Heart left ventricle (tissue), 16 donors: ENCODE measurements at places on chromosomes 1 and 21. TPM values are rescaled to one million over a fixed set of nuclear protein-coding genes. Genes with fewer than 3 reads are reported as not detected.

GRCh38 chr21:33650929-33651509, 8.7 kb downstream of the ITSN1 start:
- DNase-seq: no peak

- DNase-seq: no peak
These were observed 42.0 kb upstream of the TSPEAR start for GRCh38 chr21:44753357-44753756.

DNA sequence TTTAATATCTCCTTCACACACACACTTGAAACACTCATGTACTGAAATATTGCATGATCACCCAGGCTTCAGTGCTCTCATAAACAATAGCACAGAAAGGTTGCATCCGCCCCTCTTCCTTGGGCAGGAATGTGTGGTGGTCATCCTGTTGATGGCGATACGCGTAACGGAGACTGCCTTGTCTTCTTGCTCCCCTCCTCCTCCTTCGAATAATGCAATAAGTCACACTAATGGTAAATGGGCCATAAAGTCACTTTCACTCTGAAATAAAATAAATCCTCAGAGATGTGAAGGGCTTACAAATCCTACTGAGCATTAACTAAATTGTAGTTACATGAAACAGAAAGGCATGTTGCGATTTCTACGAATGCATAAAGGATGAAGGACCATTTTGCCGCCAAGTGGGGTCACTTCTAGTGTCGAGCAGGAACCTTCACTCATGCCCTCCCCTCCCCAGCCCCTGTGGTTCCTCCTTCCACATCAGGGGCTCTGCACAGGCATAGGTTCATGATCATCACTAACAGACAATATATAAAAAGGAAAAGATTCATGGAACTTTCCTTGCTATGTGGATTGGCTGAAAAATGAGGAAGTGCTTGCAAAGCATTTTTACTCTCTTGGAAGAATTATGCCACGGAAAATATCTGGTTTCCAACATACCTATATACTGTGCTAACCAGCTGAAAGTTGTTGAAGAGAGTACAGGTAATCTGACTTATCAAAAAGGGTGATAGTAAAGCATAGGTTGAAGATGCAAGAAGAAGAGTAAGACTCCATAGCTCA, 1.2 kb upstream of the PGBD5 start:
- DNase-seq: no peak

DNA sequence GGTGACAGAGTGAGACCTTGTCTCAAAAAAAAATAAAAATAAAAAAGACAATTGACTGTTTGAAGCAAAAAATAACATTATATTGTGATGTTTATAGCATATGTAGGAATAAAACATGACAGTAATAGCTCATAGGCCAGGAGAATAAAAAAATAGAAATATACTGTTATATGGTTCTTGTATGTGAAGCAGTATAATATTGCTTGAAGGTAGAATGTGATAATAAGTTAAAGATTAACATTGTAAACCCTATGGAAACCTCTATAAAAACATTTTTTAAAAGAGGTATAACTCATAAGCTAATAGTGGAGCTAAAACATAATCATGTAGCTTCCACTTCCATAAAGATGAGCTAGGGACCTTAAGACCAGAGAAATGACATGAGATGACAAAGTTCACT, 23.5 kb downstream of the GJA4 start:
- no peak for DNase-seq

DNA sequence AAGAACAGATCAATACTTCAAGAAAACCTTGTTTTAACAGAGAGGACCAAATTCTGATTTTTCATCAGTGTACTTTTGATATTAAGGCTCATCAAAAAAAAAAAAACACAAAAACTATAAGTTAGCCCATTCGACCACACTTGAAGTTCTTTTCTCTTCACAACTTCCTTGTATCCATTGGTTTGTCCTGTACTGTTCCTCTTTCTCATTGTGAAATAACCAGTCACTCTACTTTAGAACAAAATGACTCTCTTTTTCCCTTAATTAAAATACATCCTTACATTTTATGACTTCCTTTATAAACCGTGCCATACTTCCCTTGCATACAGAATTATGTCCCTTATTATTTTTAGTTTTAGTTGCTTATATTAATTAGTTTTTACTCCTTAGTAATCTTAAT, 8.4 kb downstream of the QSOX1 start:
- no peak for DNase-seq

DNA sequence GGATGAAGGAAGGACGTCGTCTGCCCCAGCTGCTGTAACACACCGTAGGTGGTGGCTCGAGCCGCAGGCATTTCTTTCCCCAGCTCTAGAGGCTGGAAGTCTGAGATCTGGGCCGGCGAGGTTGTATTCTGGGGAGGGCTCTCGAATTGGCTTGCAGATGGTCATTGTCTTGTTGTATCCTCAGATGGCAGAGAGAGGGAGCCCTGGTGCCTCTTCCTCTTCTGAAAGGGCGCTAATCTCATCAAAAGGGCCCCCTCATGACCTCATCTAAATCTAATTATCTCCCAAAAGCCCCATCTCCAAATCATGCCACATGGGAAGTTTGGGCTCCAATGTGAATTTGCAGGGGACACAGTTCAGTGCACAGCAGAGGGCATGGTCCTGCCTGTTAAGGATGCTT, 109.0 kb downstream of the SIK1 start:
- no peak for DNase-seq

GRCh38 chr1:219171192-219171935, 2.3 kb upstream of the LYPLAL1 start:
- no peak for DNase-seq

GRCh38 chr1:248918131-248918530, 12.1 kb downstream of the PGBD2 start:
- no peak for DNase-seq

DNA sequence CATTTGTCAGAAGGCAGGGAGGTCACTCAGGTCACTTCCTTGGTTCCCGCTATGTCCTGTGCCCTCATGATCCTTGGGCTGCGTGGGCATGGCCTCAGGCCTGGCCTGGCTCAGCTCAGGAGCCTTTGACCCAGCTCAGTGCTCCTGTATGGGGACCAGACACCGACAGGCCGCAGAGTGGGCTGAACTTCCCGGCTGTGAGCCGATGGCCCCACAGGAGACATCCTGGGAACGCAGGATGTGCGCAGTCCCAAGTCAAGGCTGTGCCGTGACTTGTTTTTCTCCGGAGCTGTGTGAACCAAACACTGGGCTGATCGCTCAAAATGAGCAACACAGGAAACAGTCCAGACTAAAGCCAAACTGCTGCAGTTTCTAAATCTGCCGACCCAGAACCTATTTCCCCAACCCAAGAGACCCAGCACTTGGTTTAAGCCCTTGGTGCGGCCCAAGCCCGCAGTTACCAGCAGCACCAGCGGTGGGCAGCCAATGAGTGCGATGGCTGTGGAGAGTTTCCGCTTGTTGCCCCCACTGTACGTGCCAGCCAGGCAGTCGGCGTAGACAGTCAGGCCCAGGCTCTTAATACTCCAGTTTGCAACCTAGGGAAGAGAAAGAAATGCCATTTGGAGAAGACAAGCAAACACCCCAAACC, 92.3 kb upstream of the GCLM start:
- no peak for DNase-seq

- peak; percentile 85 for DNase-seq
These were observed 34.8 kb upstream of the PRELP start for GRCh38 chr1:203440771-203441170.

Gene DPT
- total RNA-seq: 35.0 TPM
